ENCODE measurements at places on chromosomes 12 and 14. TPM values are rescaled to one million over a fixed set of nuclear protein-coding genes. Genes with fewer than 3 reads are reported as not detected.

- no peak for DNase-seq
Observed at GRCh38 chr12:106736051-106736957, 38.2 kb upstream of the RIC8B start.

GRCh38 chr12:25784669-25785068 is 173.8 kb upstream of the RASSF8 start:
- no peak for DNase-seq

DNA sequence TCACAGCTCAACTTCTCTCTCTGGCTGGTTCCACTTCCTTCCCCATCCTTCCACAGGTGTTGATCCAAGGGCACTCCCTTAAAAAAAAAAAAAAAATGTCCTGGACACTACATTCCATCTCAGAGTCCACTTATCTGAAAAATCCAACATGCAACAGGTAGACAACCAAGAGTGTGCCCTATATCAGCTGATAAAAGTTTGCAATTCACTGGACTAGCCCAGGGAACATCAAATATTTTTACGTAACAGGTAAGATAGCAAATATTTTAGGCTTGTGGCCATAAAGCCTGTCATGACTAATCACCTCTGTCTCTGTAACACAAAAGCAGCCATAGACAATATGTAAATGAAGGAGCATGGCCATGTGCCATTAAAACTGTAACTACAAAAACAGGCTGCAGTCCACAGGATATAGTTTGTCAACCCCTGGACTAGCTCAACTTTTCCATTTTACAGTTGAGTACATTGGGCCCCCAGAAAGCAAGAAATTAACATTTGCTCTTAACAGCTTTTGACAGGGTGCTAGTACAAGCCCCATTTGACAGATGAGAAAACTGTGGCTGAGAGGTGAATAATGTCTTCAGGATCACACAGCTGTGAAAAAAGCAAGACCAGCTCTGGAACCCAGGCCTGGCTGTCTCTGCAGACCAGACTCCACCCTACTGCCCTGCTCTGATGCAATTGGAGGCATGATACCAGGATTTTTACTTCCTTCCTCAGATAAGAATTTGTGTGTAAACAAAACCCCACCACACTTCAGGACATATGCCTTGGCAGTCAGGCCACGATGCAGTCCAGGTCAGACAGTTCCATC is 68.9 kb downstream of the CMKLR1 start:
- no peak for DNase-seq

- no peak for DNase-seq
Observed at GRCh38 chr12:96822641-96823040, 84.4 kb upstream of the NEDD1 start.

- no peak for DNase-seq
Observed at GRCh38 chr14:106489112-106489881, 962.9 kb downstream of the TMEM121 start.

GRCh38 chr12:128191380-128191779 is 75.6 kb upstream of the TMEM132C start:
- peak; percentile 49 for DNase-seq

DNA sequence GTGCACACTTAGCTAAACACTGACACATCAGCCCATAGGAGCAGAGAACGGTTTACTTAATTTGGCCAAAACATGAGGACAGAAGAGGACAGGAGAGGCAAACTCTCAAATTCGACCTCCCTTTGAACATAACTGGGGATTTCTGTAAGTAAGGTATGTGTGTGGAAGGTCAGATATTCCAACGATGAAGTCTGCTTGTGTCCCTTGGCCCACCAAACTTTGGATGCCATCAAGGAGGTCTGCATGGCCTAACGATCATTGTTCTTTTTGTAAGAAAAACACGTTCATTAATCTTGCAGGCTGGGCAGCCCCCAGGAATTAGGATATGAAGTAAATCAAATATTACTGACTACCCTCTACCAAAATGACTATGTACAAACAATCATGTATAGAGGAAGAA is 908.5 kb upstream of the ATXN7L3B start:
- DNase-seq: no peak

DNA sequence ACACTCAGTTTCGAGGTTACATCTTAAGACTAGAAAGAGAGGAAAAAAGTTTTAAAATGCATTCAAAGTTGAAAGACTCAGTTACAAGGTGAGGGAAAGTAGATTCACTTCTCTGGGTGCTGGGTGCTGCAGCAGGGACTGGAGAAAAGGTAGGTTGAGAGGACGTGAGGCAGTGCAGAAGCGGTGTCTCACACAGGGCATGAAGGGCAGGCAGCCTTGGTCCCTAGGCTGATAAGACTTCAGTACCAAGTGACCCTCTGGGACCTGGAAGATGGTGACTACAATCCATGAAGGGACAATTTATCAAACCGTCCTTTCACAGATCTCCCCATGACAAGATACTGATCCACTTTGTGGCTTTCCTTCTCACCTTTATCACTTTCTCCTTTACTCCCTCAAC is 22.5 kb upstream of the UTP20 start:
- no peak for DNase-seq

GRCh38 chr12:4141348-4142270 is 132.0 kb upstream of the CCND2 start:
- peak; percentile 25 for DNase-seq

DNA sequence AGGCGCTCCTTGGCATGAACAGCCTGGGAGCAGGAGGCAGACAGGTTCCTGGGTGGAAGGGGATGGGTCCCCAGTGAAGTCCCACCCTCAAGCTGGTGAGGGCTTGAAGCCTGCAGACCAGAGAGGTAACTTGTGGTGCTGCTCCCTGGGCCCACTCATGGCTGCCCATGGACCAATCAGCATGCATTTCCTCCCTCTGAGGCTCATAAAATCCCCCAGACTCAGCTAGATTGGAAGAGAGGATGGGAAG is 50.2 kb downstream of the A2M start:
- no peak for DNase-seq

DNA sequence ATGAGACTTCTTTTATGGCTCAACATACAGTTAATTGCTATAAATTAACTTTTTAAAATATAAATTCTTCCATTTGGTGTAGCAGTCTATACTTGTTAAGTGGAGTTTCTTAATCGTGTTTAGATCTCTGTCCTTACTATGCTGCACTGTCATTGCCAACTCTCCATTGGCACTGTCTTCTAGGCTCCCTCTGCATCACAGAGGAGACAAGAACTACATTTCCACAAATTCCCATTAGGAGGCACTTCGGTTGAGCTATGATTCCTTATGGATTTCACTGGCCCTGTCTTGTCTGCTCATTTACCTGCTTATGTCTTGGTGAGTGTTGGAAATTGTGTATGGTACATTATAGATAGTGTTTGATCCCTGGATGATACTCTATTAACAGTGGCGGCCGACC is 630.9 kb upstream of the ATXN7L3B start:
- no peak for DNase-seq

- DNase-seq: no peak
Observed at GRCh38 chr12:83318386-83319098, 631.8 kb downstream of the TMTC2 start.

DNA sequence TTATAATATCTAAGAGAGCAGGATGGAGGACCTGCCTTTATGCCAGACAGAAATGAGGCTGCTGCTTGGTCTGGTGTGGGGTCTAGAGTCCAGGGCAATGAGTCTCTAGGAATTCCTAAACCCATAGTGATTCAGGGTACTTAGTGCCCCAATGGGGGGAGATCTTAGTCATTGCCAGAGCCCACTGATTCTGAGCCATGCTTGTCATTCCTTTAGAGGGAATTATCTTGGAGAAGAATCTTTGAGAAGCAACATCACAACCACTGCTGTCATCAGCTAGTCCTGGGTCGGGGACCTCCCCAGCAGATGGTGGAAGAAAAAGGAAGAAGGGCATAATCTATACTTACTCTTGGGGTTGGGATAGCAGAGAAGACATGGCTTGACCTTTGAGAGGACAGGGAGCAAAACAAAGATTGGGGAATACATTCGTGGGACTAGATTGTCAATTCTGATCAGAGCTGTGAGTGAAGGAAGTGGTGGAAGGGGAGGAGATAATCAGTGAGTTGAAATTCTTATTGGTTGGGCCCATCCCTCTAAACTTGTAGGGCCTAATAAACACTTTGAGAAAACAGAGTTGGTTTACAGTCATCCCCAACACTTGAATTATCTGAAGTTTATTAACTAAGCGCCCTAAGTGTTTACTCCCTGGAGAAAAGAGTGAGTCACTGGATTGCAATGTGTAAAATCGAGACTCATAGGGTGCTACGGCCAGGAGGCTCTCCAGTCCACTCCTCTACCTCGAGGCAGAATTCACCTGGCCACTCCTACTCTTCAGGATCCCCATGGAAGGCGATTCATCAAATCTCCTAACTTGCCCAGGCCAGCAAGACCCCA is 3.0 kb upstream of the KRT3 start:
- DNase-seq: no peak

- no peak for DNase-seq
Observed at GRCh38 chr12:50220363-50220995, 53.3 kb upstream of the CERS5 start.

DNA sequence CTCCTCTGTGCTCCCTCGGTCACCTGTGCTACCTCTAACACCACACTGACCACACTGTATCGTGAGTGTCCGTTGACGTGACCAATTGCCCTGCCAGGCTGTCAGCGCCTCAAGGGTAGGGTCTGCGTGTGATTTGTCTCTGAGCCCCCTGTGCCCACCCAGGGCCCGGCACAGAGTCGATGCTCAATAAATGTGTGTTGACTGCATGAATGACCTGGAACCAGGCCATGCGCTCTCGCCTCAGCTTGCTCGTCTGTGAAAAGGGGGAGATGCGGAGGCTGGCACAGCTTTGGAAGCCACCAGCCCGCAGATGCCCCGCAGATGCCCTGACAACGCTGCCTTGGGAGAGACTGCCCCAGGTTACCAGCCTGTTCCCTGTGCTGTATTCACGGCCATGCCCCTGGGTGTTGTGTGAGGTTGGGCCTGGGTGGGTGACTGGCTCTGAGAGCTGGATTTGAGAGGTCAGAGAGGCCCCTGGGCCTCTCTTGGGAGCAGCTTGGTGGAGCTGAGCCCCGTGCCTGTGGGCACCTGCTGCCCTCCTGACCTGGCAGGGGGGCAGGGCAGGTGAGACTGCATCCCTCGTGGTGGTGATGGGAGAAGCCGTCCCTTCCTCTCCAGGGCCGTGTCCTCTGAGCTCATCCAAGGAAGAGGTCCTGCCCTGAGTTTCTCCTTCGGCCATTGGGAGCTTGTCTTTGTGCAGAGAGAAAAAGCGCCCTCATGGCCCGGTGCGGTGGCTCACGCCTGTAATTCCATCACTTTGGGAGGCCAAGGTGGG is 43.2 kb downstream of the CYP46A1 start:
- peak; percentile 20 for DNase-seq

GRCh38 chr14:86464341-86464740 is 934.4 kb downstream of the FLRT2 start:
- DNase-seq: no peak

DNA sequence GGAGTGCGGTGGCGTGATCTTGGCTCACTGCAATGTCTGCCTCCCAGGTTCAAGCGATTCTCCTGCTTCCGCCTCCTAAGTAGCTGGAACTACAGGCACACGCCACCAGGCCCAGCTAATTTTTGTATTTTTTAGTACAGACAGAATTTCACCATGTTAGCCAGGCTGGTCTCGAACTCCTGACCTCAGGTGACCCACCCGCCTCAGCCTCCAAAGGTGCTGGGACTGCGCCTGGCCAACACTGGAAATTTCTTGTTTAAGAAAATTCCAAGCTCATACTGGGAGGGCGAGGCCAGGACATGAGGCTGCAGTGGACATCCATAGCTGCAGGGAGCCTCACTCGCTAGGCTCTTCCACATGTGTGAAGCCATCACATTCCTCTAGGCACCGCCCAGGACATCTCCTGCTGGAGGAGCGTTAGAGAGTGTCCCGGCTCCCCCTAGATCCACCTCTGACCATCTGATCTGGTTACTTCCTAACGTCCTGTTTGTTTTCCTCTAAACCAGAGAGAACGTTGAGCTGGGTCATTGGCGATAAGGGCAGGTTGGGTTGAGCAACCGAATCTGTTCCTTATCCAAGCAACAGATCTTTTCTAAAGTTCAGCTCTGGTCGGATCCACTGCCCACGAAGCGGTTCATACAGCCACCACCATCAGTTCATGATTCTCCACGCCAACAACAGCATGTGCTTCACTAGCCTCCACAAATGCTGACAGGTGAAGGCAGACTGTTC is 108.2 kb upstream of the MED13L start:
- peak; percentile 60 for DNase-seq

- no peak for DNase-seq
Observed at GRCh38 chr12:38690646-38691045, 214.7 kb downstream of the CPNE8 start.

DNA sequence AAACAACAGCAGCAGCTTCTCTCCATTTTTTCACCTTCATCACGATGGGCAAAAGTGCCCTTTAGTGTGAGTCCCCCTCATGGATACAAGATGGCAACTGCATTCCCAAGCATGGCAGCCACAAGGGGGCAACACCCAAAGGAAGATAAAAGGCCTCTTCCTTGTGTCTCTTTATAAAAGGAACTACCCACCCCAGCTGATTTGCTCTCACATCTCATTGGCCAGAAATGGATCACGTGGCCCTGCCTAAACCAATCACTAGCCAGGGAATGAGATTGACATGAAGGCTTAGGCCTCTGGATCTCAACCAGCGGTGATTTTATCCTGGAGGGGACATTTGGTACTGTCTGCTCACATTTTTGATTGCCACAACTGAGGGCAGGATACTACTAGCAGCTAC is 21.9 kb upstream of the IFT81 start:
- peak; percentile 98 for DNase-seq

The SMCO2 gene
- total RNA-seq: 0.20 TPM

The AMDHD1 gene
- 0.42 TPM for total RNA-seq

The CISTR gene
- not detected for total RNA-seq

The STXBP6 gene
- 2.6 TPM for total RNA-seq

The DPPA3 gene
- 2.0 TPM for total RNA-seq

Data from H9 (cell line).